ENCODE measurements at places on chromosomes 6 and 20.
A peak's percentile ranks its signal among the peaks of the same experiment; 100 is the strongest.

- DNase-seq, result no peak
Measured at GRCh38 chr20:34990231-34990630, 34.6 kb downstream of the MYH7B start.

GRCh38 chr6:21522797-21523456 lies 70.6 kb upstream of the SOX4 start:
- no peak for DNase-seq

GRCh38 chr6:36187446-36187845 lies 9.1 kb upstream of the BRPF3 start:
- DNase-seq, result peak; percentile 61

- DNase-seq, result no peak
Measured at GRCh38 chr6:138107078-138107751, at the start of gene PERP. PERP (minus strand) TSS chr6:138107419; CDS start chr6:138107340, 79 bp downstream.

DNA sequence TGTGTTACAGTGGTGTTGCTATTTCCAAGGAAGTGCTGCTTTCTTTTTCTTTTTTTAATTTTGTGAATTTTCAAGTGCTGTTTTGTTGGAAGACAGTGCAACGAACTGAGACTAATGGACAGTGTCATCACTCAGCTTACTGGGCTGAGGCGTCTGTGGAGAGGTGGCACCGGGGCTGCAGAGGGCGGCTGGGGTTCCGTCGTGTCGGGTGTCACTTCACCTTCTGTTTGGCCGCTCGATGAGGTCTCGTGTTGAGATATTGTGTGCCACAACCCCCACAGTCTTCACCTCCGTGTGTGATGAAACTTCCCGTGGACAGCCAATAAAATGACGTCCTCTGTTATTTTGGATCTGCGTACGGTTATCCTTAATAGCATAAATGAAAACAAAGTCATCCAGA lies 149.4 kb upstream of the SNX9 start:
- DNase-seq, result no peak

Measured in AML-193 (cell line).